Activated T-cell treated with anti-CD3 and anti-CD28 coated beads, Interleukin-2, amount 50 U/mL, for 4 hours (primary cell): ENCODE measurements at places on chromosomes 2 and 18. TPM values are rescaled to one million over a fixed set of nuclear protein-coding genes. Genes with fewer than 3 reads are reported as not detected.

DNA sequence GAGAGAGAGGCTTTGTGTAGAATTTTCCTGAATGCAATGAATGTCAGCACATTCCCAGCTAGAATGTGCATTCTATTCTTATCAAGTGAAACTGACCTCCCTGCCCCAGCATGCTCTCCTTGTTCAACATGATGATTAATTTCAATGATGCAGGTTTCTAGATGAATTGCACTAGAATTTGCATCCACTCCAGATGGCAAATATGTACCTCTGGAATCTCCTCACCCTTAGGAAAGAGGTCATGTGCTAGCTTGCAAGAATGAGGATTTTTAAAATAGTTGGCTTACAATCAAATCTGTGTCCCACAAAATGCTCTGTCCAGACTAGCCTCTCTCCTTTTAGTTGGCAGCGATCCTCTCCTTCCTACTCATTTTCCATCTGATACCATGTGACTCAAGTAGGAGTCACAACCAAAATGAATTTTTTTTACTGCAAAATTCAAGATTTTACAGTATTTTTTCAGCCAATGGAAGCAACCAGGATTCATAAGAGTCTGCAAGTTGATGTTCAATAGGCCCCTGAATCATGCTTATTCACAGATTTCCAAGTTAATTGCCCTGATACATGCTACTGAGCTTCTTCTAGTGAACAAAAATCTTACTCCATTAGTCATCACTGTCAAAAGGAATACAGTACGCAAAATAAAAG is 21.0 kb upstream of the STAT4 start:
- no peak for DNase-seq

DNA sequence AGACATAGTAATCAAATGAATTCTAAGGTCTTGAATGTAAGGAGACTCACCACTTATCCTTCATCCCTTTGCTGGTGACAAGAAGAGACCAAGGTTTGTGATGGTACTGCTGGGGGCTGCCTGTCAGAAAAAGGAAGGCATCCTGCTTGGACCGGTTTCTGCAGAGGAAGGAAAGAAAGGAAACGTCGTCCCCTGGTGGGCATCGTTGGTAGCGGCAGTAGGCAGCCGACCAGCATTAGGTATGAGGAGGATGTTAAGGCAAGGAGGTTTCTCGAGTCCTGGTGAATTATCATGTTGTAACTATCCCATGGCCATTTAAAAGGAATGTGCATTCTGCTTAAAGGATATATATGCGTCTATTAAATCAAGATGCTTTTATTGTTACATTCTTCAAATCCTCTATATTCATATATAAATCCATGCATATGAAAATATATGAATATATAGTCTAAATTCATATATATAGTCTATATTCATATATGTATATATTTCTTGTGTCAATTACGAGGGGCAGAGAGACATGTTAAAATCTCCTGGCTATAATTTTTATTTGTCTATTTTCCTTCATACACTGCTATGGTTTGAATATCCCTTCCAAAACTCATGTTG is 94.4 kb upstream of the TGFA start:
- peak; percentile 69 for DNase-seq

- no peak for DNase-seq
Observed at GRCh38 chr18:11096839-11097750, 52.3 kb downstream of the PIEZO2 start.

DNA sequence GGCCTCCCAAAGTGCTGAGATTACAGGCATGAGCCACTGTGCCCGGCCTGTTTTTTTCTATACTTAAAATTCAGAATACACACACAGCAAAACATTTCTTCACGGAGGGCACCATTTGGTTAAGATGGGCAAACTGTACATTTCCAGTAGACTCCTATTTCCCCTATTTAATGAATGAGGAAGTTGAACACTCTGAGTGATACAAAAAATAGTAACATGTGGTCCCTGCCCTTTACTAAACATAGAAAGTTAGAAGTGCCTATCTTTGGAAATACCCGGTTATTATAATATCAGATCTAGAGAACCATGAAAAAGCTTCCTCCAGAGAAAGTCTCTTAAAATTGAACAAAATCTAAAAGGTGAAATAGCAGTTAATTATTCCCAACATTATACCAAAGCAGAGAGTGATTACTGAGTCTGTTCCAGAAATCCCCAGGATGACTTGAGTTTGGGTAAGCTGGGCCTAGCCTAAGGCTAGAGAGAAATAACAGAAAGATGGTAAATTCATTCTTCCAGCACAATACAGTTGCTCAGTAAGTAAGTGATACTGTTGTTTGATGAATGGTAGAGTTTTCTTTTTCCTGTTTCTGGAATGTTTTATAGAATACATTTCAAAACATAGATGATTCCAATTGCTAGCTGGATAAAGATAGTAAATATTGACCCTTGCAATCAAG is 23.3 kb upstream of the RMC1 start:
- DNase-seq, result no peak

- DNase-seq, result no peak
Observed at GRCh38 chr2:9693196-9693491, 62.3 kb upstream of the YWHAQ start.

GRCh38 chr18:55510809-55511208 is 77.2 kb downstream of the TCF4 start:
- no peak for DNase-seq

Gene ADRA2B
- total RNA-seq, result 0.57 TPM
